CD4-positive, alpha-beta T cell treated with Interleukin-17A for 4 hours (primary cell): ENCODE measurements at places on chromosomes 13 and 19.

DNA sequence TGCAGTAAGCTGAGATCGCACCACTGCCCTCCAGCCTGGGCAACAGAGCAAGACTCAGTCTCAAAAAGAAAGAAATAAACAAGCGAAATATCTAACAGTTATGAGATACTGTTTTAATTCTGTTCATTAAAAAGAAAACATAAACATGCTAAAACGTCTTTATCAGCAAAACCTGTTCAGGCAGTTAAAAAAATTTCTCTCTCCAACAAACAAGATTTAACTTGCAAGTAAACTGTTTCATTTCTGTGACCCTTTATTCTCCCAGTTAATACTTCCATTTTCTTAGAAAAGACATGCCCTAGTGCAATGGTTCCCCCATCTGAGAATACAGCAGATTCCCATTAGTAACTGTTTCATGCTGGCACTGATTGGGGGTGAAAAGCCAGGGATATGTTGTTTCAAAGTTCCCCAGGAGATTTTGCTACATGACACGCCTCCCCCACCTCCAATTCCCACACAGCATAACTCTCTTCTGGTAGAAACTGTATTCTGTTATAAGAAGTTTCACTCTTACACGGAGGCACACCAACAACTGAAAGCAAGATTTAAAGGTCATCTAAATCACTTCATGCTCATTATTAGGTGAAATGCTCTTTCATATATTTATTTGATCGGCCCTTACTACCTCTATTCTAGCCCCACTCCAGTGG, 24.4 kb downstream of the ELF1 start:
- no peak for DNase-seq

DNA sequence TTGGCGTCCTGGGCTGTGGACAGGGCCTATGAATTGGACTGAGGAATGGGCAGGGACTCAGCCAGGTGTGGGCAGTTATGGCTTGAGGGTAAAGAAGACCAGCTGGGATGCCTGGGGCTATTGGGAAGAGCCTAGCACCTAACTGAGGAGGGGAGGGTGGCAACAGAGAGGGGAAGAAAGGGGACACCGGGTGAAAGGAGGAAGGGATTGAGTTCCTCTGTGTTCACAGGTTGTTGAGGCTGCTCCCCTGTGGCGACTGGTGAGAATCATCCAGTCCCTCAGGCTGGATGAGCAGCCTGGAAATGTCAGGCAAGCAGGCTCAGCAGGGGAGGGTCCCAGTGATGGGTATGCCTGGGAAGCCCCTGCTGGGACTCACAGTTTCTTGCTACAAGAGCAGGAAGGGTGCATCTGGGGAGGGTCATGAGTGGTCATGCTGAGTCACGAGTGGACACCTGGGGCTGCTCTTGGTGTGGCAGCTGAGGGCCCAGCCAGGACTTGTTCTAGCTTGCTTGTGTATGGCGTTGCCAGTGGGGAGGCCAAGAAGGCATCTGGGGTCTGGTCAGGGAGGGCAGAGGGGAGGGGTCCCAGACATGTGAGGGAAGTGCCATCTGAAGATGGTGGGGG, 1.4 kb downstream of the ZNF324 start:
- no peak for DNase-seq

DNA sequence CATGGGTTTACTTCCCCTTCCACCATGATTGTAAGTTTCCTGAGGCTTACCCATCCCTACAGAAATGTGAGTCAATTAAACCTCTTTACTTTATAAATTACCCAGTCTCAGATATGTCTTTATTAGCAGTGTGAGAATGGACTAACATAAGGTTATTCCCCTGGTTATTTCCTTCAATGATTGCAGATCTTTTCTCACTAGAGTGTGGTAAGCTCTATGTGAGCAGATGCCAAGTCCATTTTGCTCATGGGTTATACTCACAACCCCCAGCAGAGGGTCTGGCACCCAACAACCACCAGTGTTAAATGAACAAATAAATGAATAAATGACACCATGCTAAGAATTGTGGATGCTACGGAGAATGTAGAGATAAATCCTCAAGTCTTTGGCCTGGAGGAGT, 472.8 kb downstream of the LIG4 start:
- DNase-seq, result no peak

GRCh38 chr13:75825594-75825993, 189.5 kb downstream of the LMO7 start:
- DNase-seq, result no peak

DNA sequence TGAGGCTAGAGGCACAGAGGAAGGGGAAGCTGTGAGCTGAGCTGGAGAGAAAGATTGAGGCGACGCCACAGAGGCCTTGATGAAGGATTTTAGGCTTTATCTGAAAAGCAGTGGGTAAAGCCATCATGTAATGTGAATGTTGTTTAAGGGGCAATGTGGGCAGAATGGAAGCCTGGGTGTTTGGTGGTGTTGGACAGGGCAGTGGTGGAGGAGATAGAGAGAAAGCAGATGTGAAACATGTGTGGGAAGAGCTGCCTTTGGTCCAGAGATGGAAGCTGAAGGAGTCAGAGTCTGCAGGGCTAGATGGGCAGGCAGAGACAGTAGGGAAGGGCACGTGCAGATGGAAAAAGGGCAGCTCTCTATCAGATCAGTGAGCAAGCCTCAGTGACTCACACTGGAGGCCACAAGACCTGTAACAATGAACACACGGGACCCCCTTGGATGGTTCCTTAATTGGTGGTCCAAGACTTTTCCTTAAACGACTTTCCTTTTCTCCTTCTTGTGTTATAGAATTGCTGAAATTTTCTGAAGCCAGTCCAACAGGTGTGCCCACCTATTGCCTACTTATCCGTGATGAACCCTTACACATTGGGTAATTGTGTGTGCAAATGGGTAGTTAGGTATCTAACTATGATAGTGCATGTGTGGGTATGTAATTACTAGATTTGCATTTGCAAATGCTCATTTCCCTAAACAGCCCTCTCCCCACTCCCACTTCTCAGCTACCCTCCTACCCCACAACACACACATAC, 21.7 kb downstream of the ZNF536 start:
- no peak for DNase-seq

GRCh38 chr13:59746291-59746962, 417.3 kb downstream of the DIAPH3 start:
- DNase-seq, result no peak

DNA sequence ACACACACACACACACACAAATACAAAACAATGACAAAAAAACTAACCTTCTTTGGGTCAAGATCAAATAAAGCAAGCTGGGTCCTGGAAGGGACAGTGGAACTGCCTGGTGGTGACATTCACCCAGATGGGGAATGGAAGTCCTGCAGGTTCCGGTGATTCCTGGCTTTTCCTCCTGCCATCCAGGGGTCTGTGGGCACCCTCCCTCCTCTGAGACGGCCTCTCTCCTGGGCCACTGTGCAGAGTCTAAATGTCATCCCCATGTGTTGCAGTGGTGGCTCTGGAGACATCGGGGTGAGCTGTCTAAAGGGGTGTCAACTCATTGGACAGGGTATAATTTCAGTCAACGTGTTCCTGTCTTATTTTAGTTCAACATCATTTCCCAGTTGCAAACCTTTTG, 248.2 kb downstream of the ZNF536 start:
- no peak for DNase-seq

GRCh38 chr19:7216373-7216902, 77.8 kb downstream of the INSR start:
- no peak for DNase-seq

DNA sequence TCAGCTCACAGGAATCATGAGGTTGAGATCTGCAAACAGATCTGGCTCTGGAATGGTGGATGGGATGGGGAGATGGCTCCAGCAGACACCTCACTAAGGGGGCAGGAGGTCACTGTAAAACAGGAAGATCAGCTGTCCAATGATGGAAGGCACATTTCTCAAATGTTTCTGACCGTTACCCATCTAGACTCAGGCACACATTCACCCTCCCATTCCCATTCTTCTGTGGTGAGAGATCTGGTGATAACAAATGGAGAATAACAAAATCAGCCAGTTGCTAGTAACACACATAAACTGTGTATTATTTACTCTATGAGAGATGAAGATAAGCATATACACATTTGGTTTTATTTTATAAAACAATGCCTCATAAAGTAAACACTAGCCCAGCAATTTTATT, 235.9 kb downstream of the TSHZ3 start:
- no peak for DNase-seq

DNA sequence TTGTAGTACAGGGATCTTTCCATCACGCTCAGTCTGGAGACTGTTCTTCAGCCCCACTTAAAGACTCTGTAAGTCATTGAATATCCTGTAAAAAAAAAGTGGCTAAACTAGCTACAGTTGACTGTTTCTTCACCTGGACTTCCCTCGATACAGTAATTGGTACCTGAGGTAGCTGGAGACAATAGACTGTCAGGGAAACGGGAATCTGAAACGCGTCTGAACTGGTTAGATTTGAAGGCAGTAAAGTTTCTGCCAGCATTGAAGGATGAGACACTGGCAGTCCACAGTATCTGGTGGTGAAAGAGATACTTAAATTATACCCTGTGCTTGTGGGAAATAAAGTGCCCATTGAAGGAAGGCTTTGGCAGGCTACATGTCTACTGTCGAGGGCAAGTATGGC, 550.5 kb downstream of the IRS2 start:
- no peak for DNase-seq

DNA sequence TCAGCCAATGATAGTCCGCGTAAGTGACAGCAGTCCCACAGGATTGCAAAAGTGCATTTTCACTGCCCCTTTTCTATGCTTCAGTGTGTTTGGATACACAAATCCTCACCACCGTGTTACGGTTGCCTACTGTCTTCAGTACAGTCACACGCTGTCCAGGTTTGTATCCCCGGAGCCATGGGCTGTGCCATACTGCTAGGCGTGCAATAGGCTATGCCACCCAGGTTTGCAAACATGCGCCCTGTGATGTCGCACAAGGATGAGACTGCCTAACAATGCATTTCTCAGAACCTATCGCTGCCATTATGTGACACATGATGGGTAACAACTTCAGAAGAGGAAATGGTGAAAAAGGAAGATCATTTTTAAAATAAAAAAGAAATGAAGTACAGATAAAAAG, 16.8 kb upstream of the ADPRHL1 start:
- no peak for DNase-seq

DNA sequence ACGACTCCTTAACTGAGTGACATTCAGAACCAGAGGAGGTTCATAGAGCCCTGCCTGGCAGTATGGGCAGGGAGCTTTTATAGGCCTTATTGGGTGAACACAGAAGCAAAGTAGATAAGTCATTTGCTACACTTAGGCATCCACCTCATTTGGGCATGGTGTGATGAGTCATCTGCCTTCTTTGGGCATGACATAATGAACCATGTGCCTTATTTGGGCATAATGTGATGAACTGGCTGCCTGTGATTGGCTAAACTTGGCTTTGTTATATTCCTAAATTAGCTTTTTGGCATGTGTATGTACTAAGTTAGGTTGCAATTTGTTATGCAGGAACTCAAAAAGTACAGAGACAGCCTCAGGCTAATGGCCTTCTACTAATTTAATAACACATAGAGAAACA, 2210.2 kb upstream of the PCDH20 start:
- DNase-seq, result no peak

- no peak for DNase-seq
These were observed 209.5 kb upstream of the ZNF536 start for GRCh38 chr19:30162718-30163117.

GRCh38 chr13:71515744-71516038, 351.3 kb downstream of the DACH1 start:
- no peak for DNase-seq

DNA sequence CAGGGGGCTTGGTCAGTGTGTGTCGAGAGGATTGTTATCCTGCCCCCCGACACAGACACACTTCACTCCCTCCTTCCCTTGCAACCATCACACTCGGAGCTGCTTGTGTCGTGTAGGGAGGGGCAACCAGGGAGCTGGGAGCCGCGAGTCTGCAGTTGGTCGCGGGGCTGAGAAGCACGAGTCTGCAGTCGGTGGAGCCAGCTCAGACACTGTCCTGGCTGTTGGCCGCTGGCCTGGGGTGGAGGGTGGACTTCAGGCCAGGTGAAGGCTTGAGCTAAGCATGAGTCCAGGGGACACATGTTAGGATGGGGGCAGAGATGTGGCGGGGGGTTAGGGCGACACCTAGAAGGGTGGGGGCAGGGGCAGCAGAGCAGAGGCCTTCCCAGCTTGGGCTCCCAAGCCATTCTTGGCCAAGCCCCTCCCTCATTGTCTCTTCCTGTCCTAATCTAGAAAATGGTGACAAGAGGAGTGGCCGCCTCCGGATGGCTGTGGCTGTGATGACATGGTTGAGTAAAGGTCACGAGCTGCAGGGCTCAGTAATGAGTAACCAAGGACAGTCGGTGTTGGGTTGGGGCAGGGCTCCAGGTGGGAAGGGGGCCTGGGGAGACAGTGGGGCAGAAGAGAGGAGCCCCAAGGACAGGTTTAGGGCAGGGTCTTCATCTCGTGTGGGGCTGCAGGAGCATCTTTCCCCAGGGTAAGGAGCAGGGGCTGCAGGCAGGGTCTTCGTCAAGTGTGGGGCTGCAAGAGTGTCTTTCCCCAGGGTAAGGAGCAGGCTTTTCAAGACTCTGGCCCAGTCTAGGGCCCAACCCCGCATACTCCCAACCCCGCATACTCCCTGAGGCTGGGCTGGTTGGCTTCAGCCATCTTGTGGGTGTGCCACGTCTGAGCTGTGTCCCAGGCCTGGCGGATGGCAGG, 8.6 kb downstream of the PPP5C start:
- no peak for DNase-seq

DNA sequence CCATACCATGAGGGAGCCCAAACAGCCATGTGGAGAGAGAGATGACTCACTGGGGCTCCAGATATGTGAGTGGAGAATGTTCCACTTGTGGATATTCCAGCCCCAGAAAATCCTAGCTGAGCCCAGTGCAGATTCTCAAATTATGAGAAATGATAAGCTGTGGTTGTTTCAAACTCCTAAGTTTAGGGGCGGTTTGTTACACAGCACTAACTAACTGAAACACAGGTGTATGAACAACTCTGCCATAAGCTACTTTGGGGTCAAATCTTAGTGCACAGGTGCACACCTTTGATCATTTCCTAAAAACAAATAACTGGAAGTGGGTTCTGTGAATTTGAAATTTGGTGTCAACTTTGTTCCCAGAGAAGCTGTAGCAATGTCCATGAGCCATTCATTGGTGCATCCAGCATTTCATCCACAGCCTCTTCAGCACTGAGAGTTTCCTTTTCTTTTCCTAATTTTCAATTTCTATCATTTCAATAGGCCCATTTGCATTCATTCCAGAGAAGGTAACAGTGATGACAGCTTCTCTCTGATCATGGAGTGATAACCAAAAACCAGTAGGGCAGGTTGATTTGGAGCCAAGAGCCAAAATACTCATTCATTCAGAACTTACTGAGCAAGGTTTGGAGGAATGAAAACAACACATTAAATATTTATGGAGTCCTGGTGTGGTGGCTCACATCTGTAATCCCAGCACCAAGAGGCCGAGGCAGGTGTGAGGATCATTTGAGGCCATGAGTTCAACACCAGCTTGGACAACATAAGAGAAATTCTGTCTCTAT, 8.8 kb upstream of the CLPP start:
- no peak for DNase-seq

- no peak for DNase-seq
These were observed 57.0 kb upstream of the RAP2A start for GRCh38 chr13:97376981-97377380.

- DNase-seq, result no peak
These were observed 4.2 kb downstream of the FPR3 start for GRCh38 chr19:51799034-51799773.
